ENCODE measurements at places on chromosomes 11 and 22. TPM values are rescaled to one million over a fixed set of nuclear protein-coding genes. Genes with fewer than 3 reads are reported as not detected.

NCR3LG1 gene
- total RNA-seq: 23.9 TPM

OR5P2 gene
- not detected for total RNA-seq

TLCD5 gene
- total RNA-seq: 6.1 TPM

OR4C45 gene
- total RNA-seq: not detected

BBOX1 gene
- total RNA-seq: not detected

TP53AIP1 gene
- total RNA-seq: 0.37 TPM

GVQW3 gene
- 1.0 TPM for total RNA-seq

FJX1 gene
- 48.4 TPM for total RNA-seq

OR8K1 gene
- total RNA-seq: not detected

JAM3 gene
- total RNA-seq: 19.5 TPM

FGF19 gene
- total RNA-seq: not detected

IGLL5 gene
- total RNA-seq: 7.7 TPM

FAM227A gene
- 7.3 TPM for total RNA-seq

TRIM51 gene
- total RNA-seq: not detected

FAM111B gene
- not detected for total RNA-seq

IGLL1 gene
- not detected for total RNA-seq

ZBTB16 gene
- 192 TPM for total RNA-seq

ST14 gene
- total RNA-seq: 6.0 TPM

BATF2 gene
- total RNA-seq: 6.0 TPM

TPBGL gene
- 0.19 TPM for total RNA-seq

PARVB gene
- 82.0 TPM for total RNA-seq

HTR3A gene
- total RNA-seq: not detected

OVOL1 gene
- total RNA-seq: not detected

CCDC34 gene
- total RNA-seq: 2.2 TPM

NPAS4 gene
- total RNA-seq: 0.19 TPM

OR51B5 gene
- total RNA-seq: not detected

APOL5 gene
- not detected for total RNA-seq

MMP12 gene
- not detected for total RNA-seq

CDC42BPG gene
- 0.48 TPM for total RNA-seq

GAB4 gene
- not detected for total RNA-seq

LRRC74B gene
- total RNA-seq: not detected
